ENCODE measurements at places on chromosomes 11 and 22.

GRCh38 chr11:6194065-6194581, 4.9 kb upstream of the OR52W1 start:
- DNase-seq: no peak

- DNase-seq: no peak
These were observed 45.3 kb upstream of the SHISAL1 start for GRCh38 chr22:44357966-44358465.

GRCh38 chr11:75535071-75535470, 9.3 kb upstream of the GDPD5 start:
- no peak for DNase-seq

GRCh38 chr22:23801886-23802377, 15.2 kb downstream of the SMARCB1 start:
- no peak for DNase-seq

DNA sequence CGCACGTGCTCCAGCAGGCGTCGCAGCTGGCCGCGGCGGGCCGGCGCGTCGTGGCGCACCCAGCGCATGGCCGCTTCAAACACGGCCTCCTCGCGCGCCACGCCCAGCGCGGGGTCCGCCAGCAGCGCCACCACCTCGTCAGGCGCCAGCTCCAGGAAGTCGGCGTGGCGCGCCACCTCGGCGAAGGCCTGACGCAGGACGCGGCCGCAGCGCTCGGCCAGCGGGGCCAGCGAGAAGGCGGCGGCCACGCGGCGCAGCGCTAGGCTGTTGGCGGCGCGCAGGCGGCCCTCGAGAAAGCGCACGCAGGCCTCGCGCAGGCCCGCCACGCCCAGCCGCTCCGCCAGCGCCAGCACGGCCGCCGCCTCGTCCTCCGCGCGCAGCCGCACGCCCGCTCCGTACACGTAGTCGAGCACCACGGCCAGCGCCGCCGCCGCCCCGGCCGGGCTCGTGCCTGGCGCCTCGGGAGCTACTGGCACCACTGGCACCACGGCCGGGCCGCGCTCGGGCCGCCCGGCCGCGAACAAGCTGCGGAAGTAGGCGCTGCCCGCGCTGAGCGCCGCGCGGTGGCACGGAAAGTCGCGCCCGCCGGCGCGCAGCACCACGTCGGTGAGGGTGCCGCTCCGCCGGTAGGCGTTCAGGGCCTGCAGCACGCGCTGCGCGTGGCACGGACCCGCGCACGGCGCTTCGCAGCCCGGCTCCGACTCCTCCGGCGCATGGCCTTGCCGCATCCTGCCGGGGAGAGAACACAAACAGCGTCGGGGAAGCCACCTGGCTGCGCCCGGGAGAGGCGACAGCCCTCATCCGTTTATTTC, 2.9 kb downstream of the KLHL35 start:
- DNase-seq: peak; percentile 46

- DNase-seq: no peak
These were observed 55.9 kb downstream of the KCNC1 start for GRCh38 chr11:17790453-17790852.

- DNase-seq: no peak
These were observed 1.2 kb downstream of the CCDC34 start for GRCh38 chr11:27361649-27362431.

GRCh38 chr11:121037016-121037415, 13.1 kb downstream of the TBCEL start:
- no peak for DNase-seq

DNA sequence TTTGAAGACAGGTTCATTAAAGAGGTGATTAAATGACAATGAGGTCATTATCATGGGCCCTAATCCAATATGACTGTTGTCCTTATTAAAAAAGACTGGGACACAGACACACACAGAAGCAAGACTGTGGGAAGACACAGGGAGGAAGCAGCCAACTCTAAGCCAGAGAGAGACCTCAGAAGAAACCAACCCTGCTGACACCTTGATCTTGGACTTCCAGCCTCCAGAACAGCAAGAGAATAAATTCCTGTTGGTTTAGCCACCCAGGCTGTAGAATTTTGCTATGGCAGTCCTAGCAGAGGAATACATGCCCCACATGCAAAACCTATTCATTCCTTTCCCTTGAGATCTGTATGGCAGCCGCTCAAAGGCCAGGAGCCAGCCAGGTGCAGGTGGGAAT, 35.6 kb upstream of the CACNG2 start:
- DNase-seq: no peak

GRCh38 chr11:43639920-43640319, 40.6 kb upstream of the HSD17B12 start:
- DNase-seq: no peak

DNA sequence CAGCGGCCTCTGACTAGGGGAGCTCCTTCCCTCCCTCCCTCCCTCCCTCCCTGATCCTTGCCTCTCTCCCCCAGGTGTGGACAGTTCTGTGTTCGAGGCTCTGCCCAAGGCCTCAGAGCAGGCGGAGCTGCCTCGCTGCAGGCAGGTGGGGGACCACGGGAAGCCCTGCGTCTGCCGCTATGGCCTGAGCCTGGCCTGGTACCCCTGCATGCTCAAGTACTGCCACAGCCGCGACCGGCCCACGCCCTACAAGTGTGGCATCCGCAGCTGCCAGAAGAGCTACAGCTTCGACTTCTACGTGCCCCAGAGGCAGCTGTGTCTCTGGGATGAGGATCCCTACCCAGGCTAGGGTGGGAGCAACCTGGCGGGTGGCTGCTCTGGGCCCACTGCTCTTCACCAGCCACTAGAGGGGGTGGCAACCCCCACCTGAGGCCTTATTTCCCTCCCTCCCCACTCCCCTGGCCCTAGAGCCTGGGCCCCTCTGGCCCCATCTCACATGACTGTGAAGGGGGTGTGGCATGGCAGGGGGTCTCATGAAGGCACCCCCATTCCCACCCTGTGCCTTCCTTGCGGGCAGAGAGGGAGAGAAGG, 11.1 kb upstream of the POU2F3 start:
- no peak for DNase-seq

DNA sequence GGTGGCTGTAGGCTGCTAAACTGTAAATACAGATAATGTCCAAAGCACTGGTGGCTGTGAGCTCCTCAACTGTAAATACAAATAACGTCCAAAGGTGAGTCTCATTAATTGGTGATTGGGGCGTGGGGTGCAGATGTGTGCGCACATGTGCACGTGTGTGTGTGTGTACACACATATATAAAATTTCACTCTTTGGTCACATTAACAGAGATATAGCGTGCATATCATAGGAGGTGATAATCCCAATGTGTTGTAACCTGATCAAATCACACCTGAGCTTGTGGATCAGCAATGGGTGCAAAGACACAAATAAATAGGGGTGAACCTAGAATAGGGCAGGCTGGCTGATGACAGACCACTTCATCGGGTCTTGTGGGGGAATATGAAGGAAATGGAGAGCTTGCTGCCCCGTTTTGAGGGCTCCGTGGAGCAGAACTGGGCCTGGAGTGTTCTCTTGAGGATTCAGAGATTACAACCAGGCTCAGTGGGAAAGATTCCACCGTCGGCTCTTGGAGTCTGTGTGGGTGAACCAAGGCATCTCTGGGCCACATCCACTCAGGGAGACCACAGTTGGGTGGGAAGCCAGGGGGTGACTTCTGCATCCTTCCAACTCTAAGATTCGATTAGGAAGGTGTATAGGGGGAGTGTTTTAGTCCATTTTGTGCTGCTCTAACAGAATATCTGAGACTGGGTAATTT, 24.9 kb upstream of the OSBPL5 start:
- DNase-seq: no peak

GRCh38 chr11:61699737-61700160, 19.6 kb downstream of the DAGLA start:
- DNase-seq: no peak

DNA sequence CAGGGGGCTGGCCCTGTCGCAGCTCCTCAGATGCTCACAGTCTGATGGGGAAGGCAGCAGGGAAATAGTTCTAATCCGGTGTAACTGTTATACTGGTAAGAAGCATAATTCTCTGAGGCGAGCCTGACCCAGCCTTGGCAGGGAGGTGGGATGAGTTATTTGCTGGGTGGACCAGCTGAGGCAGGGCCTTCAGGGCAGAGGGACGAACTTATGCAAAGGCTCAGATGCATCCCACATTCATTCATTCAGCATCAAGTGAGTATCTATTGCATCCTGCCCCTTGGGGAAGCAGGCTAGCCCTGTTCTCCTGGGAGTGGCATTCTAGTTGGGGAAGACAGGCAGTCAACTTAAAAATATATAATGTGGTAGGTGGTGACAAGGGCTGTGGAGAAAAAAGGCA, 13.6 kb upstream of the SREBF2 start:
- DNase-seq: no peak

DNA sequence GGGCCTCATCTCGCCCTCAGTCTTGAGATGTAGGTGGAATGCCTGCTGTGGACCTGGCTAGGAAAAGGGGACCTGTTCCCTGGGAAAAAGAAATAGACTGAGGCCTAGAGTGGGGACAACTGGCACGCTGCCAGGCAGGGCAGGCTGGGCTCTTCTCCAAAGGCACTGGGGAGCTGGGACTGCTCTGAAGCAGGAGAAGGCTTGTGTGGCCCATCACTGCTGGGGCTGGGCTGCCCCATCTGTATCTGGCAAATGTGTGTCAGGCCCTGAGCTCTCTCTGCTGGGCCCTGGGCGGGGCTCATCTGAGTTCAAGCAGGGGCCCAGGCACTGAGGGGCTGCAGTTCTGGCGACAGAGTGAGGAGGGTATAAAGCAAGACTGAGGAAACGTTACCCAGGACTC, 32.9 kb downstream of the ARVCF start:
- DNase-seq: no peak

DNA sequence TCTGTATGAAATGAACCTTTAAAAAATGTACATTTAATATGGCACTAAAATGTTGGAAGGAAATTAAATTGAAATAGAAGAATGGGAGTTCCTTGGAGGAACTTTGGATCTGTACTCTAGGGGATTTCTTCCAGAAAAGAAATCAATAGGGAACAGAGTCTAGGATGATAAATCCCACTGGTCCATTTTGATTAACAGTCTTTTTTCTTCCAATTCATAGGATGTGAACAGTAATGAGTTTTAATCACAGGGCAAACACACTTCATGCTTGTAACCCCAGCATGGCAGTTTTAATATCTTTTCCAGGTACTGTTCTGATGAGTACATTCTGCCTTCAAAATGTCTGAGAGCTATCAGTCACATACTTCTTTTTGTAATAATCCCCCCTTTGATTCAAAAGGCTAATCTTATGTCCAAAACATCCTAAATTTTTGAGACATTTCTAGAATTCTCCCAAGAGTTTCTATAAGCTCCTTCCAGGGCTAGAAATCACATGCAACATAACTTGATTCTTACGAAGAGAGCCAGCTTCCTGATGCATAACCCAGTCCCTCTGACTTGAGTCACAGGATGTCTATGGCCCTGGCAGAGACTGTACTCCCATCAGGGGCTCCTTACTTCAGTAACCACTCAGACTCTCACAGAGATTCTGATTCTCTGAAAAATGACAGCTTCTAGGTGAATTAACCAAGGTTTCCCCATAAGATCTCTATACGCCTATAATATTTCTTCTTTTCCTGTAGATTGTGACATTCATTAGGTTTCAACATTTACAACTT, 112.9 kb downstream of the SLC36A4 start:
- no peak for DNase-seq

- no peak for DNase-seq
These were observed 38.6 kb upstream of the PDE2A start for GRCh38 chr11:72712841-72713240.

DNA sequence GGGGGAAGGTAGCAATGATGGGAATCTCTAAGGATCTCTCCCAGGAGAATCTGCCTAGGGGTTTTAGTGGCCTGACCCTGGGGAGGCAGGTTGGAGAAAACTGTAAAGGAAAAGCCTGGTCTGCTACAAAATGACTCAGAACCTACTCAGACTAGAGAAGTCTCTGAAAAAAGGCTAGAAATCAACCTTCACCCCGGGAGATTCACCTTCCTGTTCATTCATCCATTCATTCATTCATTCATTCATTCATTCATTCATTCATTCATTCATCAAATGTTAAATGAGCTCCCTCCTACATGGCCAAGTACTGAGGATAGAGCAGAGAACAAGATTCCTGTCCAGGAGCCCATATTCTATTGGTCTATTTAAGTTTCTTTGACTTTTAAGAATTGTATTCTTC, 8.9 kb upstream of the ANKK1 start:
- no peak for DNase-seq

- DNase-seq: no peak
These were observed 78.3 kb downstream of the PAK1 start for GRCh38 chr11:77395460-77396173.

DNA sequence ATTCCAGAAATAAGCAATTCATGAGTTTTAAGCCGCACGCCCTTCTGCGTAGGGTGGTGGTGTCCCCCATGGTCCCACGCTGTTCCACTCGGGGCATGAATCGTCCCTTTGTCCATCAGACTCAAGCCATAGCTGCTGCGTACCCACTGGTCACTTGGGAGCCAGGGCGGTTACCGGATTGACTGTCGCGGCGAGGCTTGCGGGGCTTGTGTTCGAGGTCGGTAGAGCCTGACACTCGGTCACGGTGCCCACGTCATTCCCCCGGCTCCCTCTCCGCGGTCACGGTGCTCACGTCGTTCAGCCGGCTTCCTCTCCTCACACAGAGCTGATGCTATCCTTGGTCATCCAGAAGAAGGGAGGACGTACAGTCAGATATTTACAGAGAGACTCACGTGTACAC, 1227.0 kb downstream of the BRD1 start:
- no peak for DNase-seq

DNA sequence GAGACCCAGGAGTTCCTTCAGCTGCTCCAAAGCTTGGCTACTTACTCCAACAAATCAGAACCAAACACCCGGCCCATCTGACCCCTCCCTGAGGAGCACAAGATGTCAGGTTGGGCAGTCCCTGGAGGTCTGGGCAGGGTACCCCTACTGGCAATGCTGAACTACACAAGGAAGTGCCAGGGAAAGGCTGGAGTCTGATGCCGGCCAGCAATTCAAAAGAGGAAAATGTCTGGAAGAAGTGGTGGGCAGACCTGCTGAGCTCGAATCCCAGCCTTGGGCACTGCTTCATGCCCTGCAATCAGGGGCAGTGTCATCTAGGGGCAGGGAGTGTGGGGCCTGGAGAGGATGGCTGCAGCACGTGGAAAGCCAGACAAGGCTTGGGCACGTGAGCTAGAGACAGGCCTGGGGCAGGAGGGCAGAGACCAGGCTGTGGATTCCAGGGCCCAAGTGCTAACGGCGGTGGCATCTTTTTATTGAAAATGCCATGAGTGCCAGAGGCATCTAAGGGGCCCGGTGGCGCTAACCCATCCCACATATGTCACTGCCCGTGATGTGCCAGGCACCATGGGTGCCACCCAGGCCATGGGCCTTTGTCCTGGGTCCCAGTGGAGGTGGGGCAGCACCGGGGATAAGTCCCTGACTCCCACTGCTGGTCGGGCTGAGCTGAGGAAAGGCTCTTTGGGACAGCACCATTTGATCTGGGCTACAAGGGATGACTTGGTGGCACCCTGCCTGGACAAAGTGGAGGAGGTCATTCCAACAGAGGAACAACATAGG, 97.9 kb upstream of the PITPNB start:
- DNase-seq: no peak

- no peak for DNase-seq
These were observed 33.0 kb upstream of the PRR5 start for GRCh38 chr22:44668886-44669521.

- no peak for DNase-seq
These were observed 4.1 kb upstream of the FAM83F start for GRCh38 chr22:39990686-39991085.

All from activated naive CD4-positive, alpha-beta T cell treated with anti-CD3 and anti-CD28 coated beads for 36 hours (primary cell).